ENCODE measurements at places on chromosomes 3 and 15.

- DNase-seq = no peak
Observed at GRCh38 chr3:94887065-94887464, 824.2 kb downstream of the NSUN3 start.

DNA sequence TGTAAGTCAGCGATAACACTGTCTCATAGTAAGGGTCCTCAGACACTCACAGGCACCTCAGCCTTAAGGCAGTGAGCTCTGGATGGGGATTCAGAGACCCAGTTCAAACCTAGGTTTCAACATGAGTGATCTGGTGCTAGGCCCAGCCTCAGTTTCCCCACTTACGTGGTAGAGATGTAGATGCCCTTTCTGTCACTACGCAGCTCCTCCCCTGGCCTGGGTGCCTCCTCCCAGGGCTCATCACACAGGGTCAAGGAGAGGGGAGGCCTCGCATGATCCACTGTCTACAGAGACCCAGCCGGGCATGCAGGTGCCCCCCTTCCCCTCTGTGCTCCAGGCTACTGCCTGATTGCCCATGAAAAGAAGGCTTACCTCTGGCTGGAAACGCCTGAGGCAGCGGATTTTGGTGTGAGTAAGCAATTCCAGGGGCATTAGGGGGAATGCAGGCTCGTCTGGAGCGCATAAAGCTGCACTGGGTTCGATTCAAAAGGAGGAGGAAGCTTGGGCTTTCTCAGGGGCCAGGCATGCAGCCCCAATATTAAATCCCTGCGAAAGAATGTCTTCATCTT lies 69.8 kb upstream of the ANKRD34C start:
- no peak for DNase-seq

- DNase-seq = peak; percentile 12
Observed at GRCh38 chr3:85939074-85939482, 980.3 kb downstream of the CADM2 start.

DNA sequence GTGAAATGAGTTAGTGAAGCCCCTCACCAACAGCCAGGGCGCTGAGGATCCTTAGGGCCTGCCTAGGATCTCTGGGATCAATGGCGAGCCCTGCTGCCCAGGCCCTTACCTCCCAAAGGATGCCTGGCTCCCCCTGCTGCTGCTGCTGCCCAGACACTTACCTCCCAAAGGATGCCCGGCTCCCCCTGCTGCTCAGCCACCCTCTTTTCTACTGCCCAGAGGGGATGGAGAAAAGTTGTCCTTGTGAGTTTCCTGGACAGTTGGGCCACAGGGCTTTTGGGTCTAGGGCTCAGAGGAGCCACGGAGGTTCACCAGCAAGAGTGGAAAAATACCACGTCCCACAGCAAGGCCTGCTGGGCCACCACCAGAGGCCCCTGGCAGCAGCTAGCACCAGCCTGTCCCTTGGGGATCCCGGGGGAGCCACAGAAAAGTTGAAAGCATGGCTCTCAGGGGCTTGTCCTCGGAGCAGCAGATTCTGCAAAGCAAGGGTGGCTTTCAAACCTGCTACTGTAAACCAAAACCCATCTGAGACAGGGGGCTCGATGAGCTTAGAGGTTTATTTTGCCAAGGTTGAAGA lies 59.4 kb downstream of the SLC6A6 start:
- peak; percentile 64 for DNase-seq

- no peak for DNase-seq
Observed at GRCh38 chr3:104687362-104687761, 679.3 kb upstream of the ALCAM start.

All from fibroblast of skin of back (primary cell).